ENCODE measurements at places on chromosomes 2 and 18.

DNA sequence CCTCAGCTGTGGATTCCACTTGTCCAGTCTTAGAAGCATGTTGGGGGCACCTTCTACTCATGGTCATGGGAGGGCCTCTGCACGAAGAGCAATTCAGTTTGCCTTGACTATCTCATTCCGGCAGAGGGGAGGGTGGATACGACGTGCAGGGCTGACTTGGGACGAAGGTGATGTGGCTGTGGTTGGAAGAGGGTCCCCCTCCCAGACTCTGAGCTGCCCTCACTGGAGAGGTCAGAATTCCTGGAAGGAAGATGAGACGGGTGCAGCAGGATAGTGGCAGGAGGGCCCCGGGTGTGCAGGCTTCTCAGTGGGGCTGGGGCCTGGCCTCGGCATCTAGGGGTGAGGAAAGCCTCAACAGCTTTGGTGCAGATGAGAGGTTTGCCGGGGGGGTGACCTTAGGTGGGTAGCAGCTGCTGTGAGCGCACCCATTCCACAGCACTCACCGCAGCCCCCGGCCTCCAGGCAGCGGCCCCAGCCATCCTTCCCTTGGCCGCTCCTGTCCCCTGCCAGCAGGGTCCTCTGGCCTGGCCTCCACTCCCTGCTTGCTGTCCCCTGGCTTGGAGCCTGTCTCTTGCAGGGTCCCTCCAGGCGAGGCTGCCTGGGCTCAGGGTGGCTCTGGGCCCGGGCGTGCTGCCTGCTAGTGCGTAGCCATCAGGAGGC lies 3.2 kb downstream of the RNPEPL1 start:
- no peak for DNase-seq

- no peak for DNase-seq
Observed at GRCh38 chr2:176636401-176636800, 367.2 kb downstream of the MTX2 start.

- no peak for DNase-seq
Observed at GRCh38 chr2:186995092-186995491, 146.1 kb upstream of the ZSWIM2 start.

- DNase-seq: no peak
Observed at GRCh38 chr2:66872081-66872985, 437.4 kb downstream of the MEIS1 start.

DNA sequence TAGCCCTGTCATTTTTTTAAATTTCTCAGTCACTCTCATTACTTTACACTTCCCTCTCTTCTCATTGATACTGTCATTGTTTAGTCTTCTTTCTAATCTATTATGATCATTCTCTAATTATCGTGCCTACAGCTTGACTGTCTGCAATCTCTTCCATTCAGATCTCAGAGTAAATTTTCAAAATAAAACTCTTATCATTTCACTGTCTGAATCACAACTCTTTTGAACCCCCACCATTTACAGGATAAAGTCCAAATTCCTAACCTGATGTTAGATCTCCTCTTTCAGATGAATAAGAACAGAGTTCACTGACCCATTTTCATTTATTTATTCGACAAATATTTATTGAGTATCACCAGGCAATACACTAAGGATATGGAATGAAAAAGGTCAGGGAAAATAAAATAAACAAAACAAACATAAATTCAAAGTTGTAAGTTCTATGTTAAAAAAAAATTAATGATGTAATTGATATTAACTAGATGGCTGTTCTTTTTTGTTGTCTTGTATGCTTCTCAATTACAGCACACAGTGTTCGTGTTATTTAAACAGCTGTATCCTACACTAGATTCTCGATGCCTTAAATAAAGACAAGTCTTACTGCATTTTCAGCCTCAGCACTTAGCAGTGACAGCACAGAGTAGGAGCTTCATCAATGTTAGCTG lies 631.0 kb downstream of the IRS1 start:
- no peak for DNase-seq

- no peak for DNase-seq
Observed at GRCh38 chr2:231930593-231931281, 4.5 kb upstream of the NPPC start.

DNA sequence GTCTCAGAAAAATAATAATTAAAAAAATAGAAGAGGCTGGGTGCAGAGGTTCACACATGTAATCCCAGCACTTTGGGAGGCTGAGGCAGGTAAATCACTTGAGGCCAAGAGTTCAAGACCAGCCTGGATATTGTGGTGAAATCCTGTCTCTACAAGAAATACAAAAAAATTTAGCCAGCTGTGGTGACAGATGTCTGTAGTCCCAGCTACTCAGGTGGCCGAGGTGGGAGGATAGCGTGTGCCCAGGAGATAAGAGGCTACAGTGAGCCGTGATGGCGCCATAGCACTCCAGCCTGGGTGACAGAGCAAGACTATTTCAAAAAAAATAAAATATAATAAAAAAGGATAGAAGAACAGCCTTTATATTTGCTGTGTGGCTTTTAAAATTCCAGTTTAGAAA lies 35.9 kb downstream of the SMC6 start:
- no peak for DNase-seq

DNA sequence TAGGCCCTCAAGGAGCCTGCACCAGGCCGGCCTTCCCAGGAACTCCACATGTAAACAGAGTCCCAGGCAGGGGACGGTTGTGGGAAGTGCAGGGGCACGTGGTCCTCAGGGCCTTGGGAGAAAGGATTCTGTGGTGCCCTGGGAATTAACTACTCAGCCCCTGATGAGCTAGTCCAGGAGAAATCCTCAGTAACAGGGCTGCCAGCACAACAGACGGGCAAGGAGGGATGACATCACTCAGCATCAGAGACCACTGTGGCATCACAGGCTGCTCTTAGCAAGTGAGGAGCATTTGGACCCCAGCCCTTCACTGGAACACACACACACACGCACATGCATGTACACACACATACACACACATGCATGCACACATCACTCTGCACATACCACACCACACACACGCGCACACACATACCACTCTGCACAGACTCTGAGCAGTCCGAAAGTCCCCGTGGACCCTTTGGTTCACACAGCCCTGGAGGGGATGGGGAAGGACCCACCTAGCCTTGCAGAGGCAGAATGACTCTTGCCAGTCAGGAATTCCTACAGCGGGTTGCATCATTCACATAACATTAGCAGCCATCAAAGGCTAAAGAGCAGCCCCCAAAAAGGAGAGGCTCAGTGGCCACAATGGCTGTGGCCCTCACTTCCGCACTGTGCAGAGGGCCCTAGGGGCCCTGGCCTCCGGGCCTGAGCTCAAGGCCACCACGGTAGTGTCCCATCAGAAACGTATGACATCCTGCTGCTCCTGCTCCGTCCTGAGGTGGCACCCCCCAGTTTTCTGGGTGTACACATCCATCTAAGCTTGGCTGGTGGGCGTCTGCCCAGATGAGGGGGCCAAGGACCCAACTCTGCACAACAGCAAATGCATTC lies 1.9 kb upstream of the NMUR1 start:
- DNase-seq: no peak

GRCh38 chr2:112345030-112346027 lies 69.9 kb downstream of the ZC3H6 start:
- DNase-seq: no peak

DNA sequence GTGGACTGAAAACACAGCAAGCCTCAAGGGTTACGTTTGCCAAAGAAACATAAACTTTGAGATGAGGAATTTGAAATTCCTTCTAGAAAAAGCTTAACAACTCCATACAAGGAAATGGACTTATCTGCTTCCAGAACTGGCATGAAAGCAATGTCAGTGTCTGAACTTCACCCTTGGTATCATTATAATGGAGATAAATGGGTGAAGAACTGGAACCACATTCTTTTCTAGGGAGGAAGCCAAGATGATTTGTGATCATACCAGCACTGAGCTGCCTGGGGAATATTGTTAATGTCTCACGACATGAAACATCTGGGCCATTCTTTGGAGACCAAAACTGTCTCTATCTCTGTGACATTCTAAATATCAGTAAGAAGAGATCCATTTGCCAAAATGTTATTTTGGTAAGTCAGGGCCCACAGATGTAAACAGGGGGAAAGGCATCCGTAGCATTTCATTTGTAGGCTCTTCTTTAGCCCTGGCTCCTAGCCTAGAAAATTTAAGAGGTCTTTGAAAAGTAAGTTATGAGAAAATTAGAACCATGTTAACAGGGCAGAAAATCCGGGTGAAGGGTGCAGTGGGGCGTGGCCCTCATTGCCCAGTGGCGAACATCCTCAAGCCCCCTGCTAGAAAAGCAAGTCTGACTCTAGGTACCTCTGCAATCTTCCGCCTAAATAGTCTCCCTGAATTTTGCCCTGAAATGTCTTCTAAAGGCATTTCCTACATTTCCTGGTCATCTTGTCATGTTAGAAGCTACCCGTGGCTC lies 295.3 kb upstream of the EPAS1 start:
- no peak for DNase-seq

DNA sequence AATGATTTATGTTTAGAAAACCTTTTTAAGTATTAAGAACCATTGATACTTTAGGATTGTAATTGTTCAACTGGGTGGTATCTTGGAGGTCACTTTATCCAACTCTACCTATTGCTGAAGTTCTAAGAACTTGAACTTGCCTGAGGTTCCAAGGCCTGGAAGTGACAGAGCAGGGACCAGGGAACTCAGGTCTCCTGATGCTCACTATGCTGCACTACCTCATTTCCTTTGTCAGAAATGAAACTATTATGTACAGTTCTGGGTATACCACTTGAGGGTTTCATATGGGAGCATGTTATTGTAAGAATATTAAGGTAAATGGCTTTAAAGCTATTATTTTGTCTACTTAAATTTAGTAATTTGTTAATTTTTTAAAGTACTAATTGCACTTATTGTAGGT lies 3.0 kb downstream of the MBD5 start:
- no peak for DNase-seq

DNA sequence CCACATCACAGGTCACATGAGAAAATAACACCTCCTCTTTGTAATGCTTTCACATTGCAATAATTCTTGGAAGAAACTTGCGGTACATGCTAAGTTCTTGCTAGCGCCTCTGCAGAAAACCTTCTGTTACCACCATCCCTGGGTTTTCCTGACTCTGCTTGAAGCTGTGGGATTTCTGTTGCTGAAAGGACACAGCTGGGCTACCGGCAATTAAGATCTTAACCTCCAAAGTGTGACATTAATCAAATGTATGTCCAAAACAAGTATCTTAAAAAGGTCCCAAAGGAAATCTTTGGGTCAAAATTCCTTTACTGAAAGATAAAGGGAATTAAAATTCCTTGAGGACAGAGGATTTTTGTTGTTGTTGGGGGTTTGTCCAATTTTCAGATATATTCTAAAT lies 7.5 kb downstream of the CCBE1 start:
- DNase-seq: no peak

- peak; percentile 17 for DNase-seq
Observed at GRCh38 chr18:23231340-23232021, 96.2 kb downstream of the CABLES1 start.

DNA sequence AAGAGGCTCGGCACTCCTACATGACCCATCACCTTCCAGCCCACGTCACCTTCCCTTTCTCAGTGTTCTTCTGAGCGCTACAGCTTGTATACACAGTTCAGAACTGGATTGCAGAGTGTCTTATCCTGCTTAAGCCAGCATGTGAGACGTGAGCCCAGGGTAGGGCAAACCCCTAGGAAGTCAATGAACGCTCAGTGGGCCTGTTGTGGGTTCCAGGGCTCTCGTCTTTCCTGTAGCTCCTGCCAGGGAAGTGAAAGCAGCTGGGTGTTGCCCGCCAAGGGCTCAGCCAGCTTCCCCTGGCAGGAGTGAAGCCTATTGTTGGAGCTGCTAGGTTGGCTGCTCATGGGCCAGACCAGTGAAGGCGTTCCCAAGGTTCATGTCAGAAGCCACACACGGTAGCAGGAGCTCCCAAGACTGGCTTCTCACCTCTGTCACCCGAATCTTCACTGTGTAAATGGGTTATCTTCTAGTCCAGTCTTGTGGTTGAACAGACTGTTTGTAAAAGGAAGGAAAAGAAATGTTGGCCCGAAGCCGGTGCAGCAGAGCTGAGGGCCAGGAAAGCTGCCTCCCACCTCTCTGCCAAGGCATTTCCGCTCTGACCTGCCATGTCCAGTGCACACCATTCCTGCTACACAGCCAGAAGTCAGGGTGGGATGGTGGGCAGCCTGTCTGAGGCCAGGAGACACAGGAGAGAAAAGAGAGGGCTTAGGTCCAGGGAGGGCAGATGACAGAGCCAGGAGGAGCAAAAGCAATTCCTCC lies 69.6 kb upstream of the RMDN2 start:
- DNase-seq: no peak

DNA sequence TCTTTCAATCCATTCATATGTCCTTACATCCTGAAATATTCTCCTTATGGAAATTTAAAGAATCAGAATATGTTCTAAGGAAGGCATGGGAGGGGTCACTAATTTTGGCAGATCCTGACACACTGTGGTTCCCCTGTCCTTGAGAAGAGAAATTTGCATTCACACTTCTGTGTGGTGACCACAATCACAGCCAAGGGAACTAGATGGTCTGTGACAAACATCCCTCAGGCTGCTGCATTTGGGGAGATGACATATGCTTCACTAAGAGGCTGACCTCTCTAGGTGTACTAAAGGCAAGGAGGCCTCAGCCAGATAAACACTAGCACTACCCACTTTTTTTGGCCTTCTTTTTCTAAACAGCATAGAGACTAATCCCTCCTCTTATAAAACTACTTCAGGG lies 129.6 kb downstream of the MREG start:
- DNase-seq: no peak

DNA sequence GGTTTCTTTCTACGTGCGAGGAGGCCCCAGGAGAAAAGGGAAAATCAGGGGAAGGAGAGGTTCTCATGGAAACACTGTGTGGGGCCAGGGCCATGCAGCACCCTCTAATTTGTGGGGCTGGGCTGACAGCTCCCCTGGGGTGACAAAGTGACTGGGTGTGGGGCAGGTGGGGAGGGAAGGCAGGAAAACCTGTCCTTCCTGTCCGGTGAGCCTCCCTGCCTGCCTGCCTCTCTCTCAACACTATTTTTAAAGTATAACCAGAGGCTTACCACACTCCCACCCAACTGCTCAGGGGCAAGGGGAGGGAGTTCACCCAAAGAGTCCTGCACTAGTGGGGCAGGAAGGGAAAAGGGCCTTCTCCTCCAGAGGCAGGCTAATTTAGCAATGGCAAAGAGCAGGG lies 10.5 kb upstream of the EPAS1 start:
- DNase-seq: no peak

DNA sequence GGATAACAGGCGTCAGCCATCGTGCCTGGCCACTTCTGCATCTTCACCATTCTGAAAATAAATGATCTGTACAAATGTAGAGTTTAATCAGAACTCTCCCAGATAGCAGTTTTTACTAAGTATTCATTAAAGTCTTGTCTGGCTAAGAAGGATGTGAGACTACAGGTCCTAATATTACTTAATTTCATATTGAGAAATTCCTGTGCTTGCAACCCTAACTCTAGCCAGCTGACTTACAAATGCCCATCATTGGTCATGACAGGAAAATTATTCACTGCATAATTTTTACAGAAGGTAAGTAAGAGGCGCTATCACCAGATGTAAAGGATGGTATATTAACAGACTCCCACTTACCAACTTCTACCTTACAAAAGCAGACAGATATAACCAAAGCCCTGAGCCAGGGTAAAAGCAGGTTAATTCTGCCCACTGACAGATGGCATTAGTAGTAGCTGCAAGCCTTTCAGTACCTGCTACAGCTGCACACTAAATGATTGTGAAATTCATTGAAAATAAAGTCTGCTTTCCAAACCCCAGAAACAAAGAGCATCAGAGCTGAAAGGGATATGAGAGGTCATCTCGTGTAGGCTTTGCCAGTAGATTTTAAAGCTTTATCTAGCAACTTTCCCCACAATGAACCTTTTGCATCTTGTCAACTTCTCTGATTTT lies 271.3 kb upstream of the STON1 start:
- no peak for DNase-seq

All from stimulated activated CD4-positive, alpha-beta T cell treated with anti-CD3 and anti-CD28 coated beads, Interleukin-1b, Interleukin-23, amount 100 ng/mL, for 1 hour (primary cell).